ENCODE measurements at places on chromosomes 2 and 18. TPM values are rescaled to one million over a fixed set of nuclear protein-coding genes. Genes with fewer than 3 reads are reported as not detected.

The CAPN13 gene
- not detected for total RNA-seq

The MYO7B gene
- total RNA-seq = 1.9 TPM

The KCNJ3 gene
- total RNA-seq = not detected

The ADI1 gene
- 29.3 TPM for total RNA-seq

The RRM2 gene
- 413 TPM for total RNA-seq

The TSPYL6 gene
- total RNA-seq = not detected

The PCARE gene
- not detected for total RNA-seq

The ZSCAN30 gene
- total RNA-seq = 17.6 TPM

The PPP4R1 gene
- 26.7 TPM for total RNA-seq

The VWC2L gene
- not detected for total RNA-seq

The EFHD1 gene
- total RNA-seq = 0.29 TPM

The TRABD2A gene
- total RNA-seq = 59.9 TPM
